Activated T-cell treated with anti-CD3 and anti-CD28 coated beads for 1 hour (primary cell): ENCODE measurements at places on chromosomes 5 and 9.

DNA sequence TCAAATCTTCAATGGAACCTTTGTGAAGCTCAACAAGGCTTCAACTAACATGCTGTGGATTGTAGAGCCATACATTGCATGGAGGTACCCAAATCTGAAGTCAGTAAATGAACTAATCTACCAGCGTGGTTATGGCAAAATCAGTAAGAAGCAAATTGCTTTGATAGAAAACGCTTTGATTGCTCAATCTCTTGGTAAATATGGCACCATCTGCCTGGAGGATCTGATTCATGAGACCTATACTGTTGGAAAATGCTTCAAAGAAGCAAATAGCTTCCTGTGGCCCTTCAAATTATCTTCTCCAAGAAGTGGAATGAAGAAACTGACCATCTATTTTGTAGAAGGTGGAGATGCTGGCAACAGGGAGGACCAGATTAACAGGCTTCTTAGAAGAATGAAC lies 54.7 kb upstream of the TTC39B start:
- no peak for DNase-seq

GRCh38 chr9:127706836-127707241 lies at the start of gene CFAP157:
CFAP157 (plus strand) TSS chr9:127706988; CDS start chr9:127707032, 44 bp downstream.
- no peak for DNase-seq

DNA sequence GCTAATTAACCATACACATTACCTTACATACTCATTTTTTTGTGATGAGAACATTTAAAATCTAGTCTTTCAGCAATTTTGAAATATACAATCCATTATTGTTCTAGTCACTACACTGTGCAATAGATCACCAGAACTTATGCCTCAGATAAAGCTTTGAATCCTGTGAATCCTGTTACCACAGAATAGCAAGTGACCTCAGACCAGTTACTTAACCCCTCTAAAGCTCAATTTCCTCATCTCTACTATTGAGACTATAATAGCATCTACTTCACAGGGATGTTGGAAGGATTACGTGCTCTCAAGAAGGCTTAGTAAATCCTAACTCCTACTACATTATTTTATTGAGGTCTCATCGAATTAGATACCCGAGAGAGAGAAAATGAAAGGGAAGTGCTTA lies 60.2 kb upstream of the PIP5K1B start:
- no peak for DNase-seq

DNA sequence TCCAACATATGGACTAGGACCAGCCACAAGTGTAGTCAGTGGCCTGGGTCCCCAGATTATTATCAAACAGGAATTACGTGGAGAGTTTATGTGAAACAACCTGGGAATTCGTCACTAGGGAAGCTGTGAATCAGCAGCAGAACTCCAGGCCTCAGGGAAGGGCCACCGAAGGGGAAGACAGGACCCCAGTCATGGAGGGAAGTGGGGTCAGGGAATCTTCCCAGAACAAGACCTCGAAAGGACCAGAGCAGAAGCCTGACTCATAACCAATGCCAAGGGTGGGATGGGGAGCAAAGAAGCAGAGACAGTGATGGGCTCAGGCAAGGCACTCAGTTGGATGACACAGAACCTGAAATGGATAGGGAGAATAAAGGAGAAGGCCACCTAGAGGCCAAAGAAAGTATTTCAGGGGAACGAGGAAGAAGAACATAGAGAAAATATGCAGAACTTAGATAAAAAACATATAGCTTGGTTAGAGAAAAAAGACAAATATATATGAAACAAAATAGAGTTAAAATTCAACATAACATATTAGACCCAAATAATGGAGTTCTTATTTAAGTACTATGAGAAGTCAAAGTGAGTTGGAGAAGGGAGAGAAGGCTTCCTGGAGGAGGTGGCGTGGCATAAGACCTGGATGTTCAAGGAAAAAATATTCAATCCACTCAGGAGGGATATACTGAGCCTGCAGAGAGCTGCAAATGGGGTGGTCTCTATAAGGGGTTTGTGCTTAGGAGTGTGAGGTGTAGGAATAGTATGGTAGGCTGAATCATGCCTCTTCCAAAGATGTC lies 66.7 kb upstream of the CAST start:
- DNase-seq, result no peak

DNA sequence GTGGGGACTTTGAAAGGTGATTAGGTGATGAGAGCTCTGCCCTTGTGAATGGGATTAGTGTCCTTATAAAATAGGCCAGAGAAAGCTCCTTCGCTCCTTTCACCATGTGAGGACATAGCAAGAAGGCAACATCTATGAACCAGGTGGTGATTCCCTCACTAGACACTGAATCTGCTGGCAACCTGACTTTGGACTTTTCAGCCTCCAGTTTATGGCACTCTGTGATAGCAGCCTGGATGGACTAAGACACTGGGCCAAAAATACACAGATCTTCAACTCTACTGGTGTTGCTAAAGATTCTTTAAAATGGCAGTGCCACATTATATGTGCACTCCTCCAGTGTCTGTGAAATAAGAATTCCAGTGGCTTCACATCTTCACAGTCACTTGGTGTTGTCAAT lies 41.2 kb upstream of the COL15A1 start:
- no peak for DNase-seq

- no peak for DNase-seq
These were observed 2.0 kb downstream of the LCN8 start for GRCh38 chr9:136756134-136756438.

GRCh38 chr5:77795846-77796245 lies 19.7 kb upstream of the TBCA start:
- no peak for DNase-seq

DNA sequence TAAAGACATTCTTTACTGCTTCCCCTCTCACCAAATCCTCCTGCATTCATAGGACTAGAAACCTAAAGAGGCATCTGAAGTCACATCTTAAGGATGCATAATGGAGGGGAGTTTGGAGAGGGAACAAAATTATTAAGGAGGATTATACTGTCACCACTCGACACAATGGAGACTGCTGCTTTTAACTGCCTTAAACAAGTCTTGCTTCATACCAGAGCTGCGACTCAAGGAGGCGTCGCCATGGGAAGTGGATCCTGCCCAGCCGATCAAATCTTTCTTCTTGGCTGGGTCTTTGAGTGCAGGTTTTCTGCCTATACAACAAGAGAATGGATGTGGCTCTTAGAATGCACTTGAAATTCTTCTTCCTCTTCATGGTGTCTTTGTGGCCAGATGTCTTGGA lies 66.7 kb upstream of the FOXE1 start:
- no peak for DNase-seq

GRCh38 chr5:78526049-78526525 lies 122.5 kb downstream of the LHFPL2 start:
- DNase-seq, result no peak

- no peak for DNase-seq
These were observed 1.7 kb downstream of the ADRA1B start for GRCh38 chr5:159917994-159918393.

DNA sequence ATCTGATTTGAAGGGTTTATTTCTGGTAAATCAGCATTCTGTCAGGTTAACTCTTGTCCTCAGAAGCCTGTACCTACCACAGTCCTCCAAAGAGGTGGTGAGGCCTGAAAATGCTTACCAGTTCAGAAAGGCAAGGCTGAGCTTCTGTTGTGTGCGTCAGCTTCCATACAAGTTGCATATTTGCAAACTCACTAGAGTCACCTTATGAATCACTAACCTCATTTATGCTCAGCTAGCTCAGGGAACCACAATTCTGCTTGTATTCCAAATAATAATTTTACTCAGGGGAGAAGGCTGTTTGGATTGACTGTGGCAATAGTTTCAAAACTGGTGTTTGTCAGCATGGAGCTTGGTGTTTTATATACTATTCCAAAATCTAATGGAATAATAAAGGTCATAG lies 355.1 kb upstream of the RFX3 start:
- no peak for DNase-seq

- DNase-seq, result no peak
These were observed 396.5 kb downstream of the DMRT2 start for GRCh38 chr9:1446671-1447070.

- DNase-seq, result no peak
These were observed 609.4 kb downstream of the MTRR start for GRCh38 chr5:8478326-8478725.

GRCh38 chr5:10537624-10538023 lies 26.2 kb upstream of the ANKRD33B start:
- no peak for DNase-seq

DNA sequence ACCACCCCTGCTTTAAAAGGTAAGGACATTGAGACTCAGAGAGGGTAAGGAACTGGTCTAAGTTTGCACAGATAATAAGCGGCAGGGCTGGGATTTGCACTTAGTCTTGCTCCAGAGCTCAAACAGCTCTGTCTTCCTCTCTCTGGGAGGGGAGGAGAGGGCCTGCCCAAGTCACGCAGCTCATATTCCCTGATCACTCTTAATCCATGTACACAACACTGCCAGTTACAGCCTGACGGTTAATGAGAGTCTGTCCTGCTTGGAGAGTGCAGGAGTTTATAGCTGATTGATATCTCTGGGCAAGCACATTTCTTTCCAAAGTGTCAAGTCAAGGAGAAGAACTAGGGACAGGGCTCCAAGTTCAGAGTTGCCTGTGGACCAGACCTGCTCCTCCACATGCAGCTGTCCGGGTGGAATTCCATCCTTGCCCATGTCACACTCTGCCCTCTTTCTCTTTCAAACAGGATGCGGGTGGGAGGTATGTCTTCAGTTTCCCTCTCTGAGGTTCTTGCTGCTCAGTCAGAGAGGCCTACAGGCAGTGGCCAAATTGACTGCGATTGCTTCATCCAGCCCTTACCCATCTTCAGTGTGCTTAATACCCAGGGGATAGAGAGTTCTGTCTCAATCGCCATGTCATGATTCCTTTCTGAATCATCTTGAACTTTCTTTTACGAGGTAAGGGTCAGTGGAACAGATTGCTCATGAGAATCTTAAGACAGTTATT lies 54.5 kb downstream of the GALNT12 start:
- no peak for DNase-seq

DNA sequence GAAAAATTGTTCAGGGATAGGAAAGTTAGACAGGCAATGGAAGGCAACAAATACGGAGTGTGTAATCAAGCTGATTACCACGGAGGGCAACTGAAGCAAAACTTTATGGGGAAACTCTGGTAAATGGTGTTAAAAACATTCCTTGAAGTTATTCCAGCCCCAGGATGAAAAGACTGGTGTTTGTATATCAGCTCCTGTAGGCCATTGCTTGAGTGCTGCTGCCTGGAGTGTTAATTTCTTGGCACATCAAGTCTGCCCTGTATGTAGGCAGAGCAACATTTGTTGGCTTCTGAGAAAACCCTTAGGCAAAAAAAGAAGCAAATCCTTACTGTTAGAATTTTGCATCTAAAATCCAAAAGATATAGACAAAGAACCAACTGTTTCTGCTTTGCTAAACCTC lies 686.5 kb upstream of the ACO1 start:
- DNase-seq, result no peak

DNA sequence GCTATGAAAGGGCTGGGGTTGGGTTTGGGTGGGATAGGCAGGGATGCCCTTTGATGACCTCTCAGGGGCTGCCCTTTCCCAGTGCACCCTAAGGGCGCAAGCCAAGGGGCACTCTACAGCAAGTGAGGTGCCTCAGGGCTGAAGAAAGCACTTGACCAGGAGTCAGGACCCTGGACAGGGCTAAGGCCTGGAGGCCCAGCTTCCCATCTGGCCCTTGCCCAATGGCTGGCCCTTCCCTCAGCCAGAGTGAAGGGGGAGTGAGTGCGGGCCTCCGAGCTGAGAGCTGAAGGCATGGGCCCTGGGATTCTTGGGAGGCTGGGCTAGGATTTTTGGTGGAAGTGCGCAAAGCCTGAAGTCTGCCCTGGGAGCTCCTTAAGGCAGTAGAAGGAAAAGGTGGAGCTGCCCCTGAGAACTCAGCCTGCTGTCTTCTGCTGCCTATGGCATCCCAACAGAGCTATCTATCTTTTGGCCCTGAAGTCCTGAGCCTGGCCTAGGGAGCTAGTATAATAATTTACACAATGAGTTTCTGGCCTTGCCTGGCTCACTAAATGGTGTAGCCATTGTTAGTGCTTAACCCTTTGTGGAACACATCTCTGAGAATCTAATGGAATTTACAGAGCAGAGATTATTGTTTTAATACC lies 16.4 kb downstream of the JADE2 start:
- DNase-seq, result no peak

GRCh38 chr9:127589955-127590370 lies 22.1 kb upstream of the STXBP1 start:
- DNase-seq, result no peak

DNA sequence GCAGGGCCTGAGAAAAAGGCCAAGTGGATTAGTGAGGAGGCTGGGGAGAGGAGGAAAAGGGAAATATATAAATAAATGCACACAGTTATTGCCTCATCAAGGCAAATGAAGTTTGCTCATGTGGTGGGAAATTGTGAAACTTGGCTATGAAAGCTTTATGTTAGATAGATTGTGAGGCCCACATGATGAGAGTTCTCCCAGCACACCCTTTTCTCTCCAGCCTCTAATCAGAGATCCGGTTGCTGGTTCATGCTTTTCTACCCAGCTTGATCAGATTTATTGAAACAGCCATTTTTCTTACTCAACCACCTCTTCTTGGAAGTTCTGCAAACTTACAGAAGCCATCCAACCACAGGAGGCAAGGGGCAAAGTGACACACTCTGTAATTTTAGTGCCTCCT lies 125.8 kb upstream of the KLF4 start:
- no peak for DNase-seq

GRCh38 chr5:136062366-136063274 lies 33.8 kb downstream of the TGFBI start:
- DNase-seq, result no peak

DNA sequence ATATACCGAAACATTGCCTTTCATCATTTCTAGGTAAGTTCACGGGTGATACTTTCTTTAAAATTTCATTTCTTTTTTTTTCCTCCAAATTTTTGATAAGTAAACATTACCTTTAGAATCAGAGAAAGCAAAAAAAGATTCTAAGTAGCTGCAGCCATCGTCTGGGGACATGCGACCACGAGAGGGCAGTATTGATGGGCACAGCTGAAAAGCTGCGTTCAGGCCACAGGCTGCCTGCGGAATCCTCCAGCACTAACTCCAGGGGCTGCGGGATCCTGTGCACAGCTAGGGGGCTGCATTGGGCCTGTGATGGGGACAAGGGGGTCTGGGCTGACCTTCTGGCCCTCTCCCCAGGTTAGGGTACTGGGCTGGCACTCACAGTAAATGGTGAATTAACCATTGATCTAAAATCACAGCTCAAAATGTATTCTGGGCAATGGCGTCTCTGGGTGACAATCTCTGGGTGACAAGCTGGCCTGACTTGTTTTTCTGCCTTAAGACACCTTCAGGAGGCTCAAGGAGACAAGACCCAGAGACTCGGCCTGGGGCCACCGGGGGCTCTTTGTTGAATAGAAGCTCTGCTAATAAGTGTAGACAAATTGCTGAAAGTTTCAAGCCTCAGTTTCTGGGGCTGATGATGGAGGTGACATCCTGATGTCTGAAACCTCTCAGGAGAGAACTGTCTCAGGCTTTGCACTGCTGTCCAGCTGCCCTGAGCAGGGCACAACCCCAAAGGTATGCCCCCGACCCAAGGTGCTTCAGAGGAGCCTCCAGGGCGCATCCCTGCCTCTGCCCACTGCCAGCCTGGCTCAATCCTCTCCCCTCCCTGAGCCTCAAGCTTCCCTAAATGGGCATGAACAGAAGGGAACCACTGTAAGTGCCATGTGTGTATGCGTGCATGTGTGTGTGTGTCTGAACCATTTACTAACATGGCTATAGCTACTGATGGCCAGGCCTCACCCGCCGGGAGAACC lies 44.3 kb upstream of the SARDH start:
- DNase-seq, result peak; percentile 61
